ENCODE measurements at places on chromosomes 7 and 10. TPM values are rescaled to one million over a fixed set of nuclear protein-coding genes. Genes with fewer than 3 reads are reported as not detected.

SLC18A3 gene
- total RNA-seq: not detected

EPO gene
- 1.3 TPM for total RNA-seq

LEP gene
- 1.8 TPM for total RNA-seq

WDR86 gene
- 11.2 TPM for total RNA-seq

SLC39A12 gene
- not detected for total RNA-seq

CDH23 gene
- 28.5 TPM for total RNA-seq

SFRP5 gene
- 163 TPM for total RNA-seq

NPY gene
- total RNA-seq: 6.3 TPM

FAM25G gene
- total RNA-seq: not detected

RAB19 gene
- 12.9 TPM for total RNA-seq

RELN gene
- 0.33 TPM for total RNA-seq

CPA2 gene
- total RNA-seq: 4,381 TPM

NPC1L1 gene
- 0.52 TPM for total RNA-seq

SSBP1 gene
- 32.6 TPM for total RNA-seq

CSTF2T gene
- 11.5 TPM for total RNA-seq

MYH16 gene
- total RNA-seq: under 0.01 TPM

PHYHIPL gene
- 4.9 TPM for total RNA-seq

RAMP3 gene
- total RNA-seq: 14.0 TPM

SPDYE11 gene
- total RNA-seq: not detected

LIPJ gene
- total RNA-seq: not detected

ABI1 gene
- 24.9 TPM for total RNA-seq

PRKCQ gene
- total RNA-seq: 6.0 TPM

AASS gene
- 28.5 TPM for total RNA-seq

FAM237B gene
- not detected for total RNA-seq

TSPAN15 gene
- total RNA-seq: 32.0 TPM

SCIN gene
- not detected for total RNA-seq

PTPRE gene
- 8.9 TPM for total RNA-seq

C10orf53 gene
- total RNA-seq: not detected

HOXA4 gene
- 1.6 TPM for total RNA-seq

WNT8B gene
- total RNA-seq: not detected

CYP26C1 gene
- 0.33 TPM for total RNA-seq

MSS51 gene
- total RNA-seq: 3.9 TPM

HOXA5 gene
- 0.99 TPM for total RNA-seq

TMEM236 gene
- total RNA-seq: 0.66 TPM

ATOH7 gene
- not detected for total RNA-seq

WEE2 gene
- total RNA-seq: not detected

H2BK1 gene
- total RNA-seq: not detected

Data from body of pancreas (tissue), 4 donors.